CD4-positive, alpha-beta T cell treated with Interleukin-15 for 4 hours (primary cell): ENCODE measurements at places on chromosomes 4 and X.

DNA sequence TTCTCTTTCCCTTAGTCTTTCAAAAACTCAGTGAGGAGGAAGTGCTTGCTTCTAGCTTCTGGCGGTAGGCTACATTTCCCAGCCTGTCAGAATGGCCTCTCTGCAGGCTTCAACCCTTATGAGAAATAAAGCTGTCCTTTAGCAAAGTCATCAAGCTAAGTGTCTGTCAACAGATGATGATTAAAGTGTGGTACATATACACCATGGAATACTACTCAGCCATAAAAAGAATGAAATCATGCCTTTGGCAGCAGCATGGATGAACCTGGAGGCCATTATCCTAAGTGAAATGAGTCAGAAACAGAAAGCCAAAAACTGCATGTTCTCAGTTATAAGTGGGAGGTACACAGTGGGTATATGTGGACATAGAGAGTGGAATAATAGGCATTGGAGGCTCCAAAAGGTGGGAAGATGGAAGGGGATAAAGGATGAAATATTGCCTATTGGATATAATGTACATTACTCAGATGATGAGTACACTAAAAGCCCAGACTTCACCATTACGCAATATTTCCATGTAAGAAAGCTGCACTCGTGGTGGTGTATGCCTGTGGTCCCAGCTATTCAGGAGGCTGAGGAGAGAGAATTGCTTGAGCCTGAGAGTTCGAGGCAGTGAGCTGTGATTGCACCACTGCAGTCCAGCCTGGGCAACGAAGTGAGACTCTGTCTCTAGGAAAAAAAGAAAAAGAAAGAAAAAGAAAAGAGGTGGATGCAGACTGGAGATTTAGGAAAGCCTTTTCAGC, 7.9 kb downstream of the TRIM2 start:
- no peak for DNase-seq

DNA sequence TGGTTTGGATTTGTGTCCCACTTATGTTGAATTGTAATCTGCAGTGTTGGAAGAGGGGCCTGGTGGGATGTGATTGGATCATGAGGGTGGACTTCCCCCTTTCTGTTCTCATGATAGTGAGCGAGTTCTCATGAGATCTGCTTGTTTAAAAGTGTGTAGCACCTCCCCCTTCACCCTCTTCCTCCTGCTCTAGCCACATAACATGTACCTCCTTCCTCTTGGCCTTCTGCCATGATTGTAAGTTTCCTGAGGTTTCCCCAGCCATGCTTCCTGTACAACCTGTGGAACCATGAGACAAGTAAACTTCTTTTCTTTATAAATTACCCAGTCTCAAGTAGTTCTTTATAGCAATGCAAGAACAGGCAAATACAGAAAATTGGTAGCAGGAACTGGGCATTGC, 138.7 kb downstream of the INPP4B start:
- no peak for DNase-seq

DNA sequence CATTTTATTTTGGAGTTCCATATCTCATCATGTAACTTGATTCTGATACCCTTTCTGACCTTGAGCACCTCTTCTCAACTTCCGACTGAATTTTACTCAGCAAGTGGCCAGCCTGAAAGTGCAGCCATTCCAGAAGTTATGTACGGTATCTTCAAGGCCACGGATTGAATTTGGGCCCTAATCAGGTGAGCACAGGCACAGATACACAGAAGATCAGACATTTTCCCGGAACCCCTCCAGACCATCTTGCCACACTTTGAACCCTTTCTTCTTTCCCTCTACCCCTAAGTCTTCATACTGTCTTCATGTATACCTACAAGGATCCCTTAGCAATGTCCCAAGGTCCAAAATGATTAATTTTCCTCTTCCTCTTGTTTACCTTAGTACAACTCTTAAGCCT, 108.2 kb downstream of the FNIP2 start:
- no peak for DNase-seq

- no peak for DNase-seq
These were observed 1365.8 kb upstream of the DIAPH2 start for GRCh38 chrX:95318882-95319281.

DNA sequence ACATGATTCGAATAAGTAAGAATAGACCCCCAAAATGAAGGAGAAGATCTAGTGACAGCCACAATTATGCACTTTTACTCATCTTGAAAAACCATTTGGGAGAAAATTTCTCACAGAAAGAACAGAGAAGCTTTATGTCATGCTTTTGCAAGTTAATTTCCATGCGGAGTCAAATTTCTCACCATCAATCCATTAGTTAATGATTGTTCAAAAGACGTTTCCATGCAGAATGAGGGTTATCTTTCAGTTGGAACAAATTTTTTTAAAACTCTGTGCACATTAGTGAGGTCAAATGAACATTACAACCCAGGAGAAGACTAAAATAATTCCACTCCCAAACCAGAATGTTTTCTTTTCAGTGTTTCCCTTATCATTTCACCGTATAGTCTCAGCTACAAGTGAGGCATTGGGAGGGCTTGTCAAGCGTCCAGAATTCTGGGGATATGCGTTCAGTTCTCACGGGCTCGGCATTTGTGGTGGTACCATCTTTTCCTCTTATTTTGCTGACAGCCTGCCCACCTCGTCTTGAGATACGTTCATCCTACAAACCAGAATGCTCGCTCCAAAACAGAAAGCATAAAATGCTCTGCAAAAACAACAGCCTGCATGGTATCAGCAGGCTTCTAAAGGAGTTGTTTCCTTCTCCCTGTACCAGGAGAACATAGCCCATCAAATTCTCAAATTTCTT, 130.8 kb upstream of the TBL1X start:
- DNase-seq, result no peak

- no peak for DNase-seq
These were observed 13.0 kb downstream of the DKC1 start for GRCh38 chrX:154775419-154776349.

GRCh38 chr4:26937139-26937538, 76.5 kb downstream of the STIM2 start:
- no peak for DNase-seq

- no peak for DNase-seq
These were observed 345.4 kb downstream of the PPP1R2C start for GRCh38 chrX:42432552-42432951.

- peak; percentile 52 for DNase-seq
These were observed 29.4 kb upstream of the RBMX start for GRCh38 chrX:136909706-136910564.

DNA sequence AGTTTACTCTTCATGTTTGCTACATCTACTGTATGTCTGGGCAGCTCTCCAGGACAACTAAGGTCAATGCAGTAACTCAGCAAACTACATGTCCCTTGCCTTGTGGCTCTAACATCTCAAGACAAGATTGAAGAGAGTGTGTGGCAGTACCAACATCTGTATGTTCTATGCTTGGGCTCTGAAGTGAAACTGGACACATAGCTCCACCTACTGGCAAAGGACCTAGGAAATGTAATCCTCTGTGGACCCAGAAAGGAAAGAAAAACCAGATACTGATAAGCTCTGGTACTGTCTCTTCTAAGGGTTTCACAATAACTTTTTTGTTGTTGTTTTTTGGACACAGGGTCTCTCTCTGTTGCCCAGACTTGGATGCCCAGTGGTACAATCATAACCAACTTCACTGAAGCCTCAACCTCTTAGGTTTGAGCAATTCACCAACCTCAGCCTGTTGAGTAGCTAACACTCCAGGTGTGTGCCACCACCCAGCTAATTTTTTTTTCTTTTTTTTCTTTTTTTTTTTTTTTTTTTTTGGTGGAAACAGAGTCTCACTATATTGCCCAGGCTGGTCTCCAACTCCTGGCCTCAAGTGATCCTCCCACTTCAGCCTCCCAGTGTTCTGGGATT, 64.1 kb downstream of the QDPR start:
- DNase-seq, result peak; percentile 57

DNA sequence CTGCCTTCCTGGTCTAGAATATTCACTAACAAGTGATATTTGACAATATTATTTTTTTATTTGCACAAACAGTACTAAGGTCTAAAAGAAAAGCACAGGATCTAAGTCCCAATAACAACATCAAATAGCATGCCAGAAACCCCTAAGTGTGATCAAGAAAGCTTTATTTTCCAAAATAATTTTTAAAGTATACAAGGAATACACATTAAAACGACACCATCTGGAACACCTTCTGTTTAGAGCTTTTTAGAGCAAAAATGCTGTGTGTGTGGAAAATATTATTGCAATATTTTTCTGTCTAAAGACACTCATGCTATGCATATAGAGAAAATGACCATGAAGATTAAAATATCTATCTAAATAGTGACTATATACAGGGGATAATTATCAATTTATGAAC, 103.1 kb downstream of the ARAP2 start:
- DNase-seq, result no peak

DNA sequence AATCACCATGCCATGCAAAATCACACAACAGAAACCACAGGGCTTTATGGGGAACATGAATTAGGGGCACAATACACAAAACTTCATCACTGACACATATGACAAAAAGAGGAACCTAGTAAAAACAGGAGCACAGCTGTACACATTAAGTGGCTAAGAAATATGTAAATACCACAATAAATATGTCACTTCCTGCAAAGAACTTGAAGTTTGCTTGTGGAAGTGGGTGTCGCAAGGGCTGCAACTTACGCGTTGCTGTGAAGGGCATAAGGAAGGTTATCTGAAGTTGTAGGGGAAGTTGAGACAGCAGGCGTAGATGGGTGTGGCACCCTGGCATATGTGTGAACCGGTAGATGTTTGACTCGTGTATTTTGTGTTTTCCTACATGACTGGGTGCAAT, 42.4 kb downstream of the CLCN4 start:
- DNase-seq, result no peak

DNA sequence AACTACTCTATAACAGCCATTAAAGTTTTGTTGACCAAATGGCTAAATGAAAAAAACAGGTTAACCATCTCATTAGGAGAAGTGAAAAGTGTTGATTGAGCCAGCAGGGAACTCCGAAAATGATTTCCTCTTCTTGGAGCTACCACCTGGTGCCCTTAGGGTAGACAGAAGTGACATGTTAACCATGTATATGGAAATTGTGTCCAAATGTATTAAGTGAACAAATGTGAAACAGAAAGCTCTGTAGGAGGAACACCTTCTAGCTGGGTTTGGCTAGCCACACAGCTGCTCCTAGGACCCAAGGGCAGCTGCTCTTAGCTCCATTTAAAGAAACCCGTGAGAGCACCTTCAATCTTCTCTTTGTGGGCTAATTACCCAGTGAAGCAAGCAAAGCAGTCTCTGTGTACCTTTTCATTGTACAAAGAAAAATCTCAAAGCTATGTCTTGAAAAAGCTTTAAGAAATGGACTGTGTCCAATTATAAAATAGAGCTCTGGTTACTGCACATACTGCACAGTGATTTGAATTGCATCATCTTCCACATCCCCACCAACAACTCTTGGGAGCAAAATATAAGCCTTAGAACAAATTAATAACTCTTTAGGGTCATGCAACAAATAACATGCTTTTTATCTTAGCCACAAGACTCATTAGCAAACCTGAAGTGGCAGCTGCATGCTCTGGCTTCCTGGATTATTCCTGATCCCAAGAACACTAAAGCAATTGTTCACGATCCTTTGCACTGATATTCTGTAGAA, 59.2 kb upstream of the PARM1 start:
- no peak for DNase-seq

- DNase-seq, result no peak
These were observed 815.5 kb downstream of the FAT4 start for GRCh38 chr4:126130215-126130614.

DNA sequence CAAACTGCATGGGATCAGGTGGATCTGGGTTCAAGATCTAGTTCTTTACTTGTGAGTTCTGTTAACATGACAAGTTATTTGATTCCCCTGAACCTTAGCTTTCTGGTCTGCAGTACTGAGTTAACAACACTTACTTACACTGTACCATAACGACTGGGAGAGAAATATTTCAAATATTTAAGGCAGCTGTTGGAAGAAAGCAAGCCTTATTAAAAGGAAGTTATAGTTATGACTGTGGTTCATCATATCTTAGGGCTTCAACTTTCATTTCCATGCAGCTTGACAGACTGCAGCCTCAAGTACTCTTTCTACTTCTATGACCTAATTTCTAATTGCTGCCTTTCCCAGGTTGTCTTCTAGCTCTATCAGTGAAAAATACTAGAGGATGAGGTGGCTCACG, 40.0 kb upstream of the PDGFRA start:
- no peak for DNase-seq

DNA sequence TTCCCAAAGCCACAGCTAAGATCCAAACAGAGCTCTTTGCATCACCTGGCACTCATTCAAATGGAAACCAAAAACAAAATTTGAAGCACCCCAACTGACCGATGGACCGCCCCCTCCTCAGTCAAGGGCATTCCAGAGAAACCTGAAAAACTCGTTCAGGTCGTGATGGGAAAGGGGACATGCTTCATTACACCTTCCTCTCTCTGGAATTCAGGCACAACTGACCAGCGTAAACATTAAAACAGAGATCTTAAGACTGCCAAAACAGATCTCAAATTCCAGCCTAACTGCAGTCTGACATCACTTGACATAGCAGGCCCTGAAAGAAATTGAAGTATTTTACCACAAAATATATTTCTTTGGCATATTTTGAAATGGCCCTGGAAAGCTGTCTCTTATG, 28.5 kb downstream of the PTTG2 start:
- no peak for DNase-seq

- DNase-seq, result no peak
These were observed 78.0 kb upstream of the MAD2L1 start for GRCh38 chr4:120144634-120145033.

DNA sequence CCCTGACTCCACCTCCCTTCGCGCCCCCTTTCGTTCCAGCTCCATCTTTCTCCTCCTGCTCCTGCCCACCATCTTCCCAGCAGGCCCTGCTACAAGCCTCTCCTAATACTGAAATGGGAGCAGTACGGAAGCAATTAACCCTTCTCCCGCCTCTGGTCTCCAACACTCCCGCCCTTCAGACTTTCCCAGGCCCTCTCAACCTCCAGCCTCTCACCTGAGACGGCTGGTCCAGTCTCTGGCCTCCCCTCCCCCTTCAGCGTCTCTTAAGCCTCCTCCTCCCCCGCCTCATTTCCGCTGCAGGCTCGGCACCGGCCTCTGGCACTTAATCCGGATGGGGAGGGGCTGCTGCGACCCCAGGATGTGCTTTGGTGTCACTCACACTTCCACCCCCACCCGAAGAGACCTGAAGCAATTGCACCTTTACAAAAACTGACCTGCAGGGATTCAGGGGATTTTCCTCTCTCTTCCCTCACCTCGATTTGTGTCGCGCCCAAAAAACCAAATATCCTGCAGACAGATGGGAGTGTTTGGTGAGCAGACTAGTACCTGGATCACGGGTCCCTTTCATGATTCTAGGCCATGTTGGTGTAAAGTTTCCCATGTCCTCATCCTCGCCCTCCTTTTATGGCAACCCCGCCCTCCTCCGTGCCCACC, 657 bp downstream of the TCEAL8 start:
- DNase-seq, result peak; percentile 24

GRCh38 chrX:19791562-19791961, 95.8 kb downstream of the SH3KBP1 start:
- peak; percentile 59 for DNase-seq

DNA sequence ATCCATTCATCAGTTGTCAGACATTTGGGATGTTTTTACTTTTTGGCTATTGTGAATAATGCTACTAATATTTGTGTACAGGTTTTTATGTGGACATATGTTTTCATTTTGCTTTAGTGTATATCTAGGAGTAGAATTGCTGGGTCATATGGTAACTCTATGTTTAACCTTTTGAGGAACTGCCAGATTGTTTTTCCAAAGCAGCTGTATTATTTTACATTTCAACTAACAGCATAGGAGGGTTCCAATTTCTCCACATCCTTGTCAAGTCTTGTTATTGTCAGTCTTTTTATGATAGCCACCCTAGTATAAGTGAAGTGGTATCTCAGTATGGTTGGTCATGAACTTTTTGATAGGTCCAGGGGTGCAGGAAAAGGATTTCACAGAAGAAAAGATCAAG, 114.5 kb upstream of the FAM9C start:
- DNase-seq, result no peak
